ENCODE measurements at places on chromosomes 1 and 21. TPM values are rescaled to one million over a fixed set of nuclear protein-coding genes. Genes with fewer than 3 reads are reported as not detected.

DNA sequence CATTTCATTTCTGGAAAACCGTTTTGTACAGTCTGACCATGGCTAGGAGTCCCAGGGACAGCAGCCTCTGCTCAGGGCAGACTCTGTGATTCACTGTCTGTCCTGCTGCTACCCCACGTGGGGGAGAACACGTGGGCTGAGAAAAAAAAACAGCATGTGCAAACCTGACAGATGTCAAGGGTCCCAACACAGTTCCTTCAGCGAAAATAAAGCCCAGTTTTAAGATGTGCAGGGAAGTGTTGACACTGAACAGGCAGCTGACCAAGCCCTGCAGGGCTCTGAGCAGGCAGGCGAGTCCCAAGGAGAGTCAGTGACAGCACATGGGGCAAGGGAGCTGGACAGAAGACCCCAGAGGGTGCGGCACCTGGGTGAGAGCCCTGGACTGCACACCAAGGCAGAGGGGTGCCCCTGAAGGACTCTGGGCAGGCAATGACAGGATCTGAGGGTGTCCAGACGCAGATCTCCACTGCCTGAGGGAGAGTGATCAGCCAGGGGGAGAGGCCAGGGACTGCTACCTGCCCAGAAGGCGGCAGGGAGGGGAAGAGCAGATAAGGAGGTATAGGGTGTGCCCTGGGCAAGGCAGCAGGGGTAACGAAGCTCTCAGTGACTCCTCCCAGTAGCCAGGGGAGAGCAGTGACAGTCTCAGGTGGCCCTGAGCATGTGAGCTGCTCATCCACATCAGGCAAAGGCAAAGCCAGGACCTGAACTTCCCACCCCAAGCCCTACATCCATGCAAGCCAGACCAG lies 5.1 kb upstream of the SPATC1L start:
- no peak for DNase-seq
- peaks cover 14% of the 10 kb centered on the region for H3K4me1 ChIP-seq
- H3K27me3 ChIP-seq, result no peaks in the 10 kb centered on the region
- no peak overlapping the region for H3K4me3 ChIP-seq
- H3K27ac ChIP-seq, result no peak overlapping the region

DNA sequence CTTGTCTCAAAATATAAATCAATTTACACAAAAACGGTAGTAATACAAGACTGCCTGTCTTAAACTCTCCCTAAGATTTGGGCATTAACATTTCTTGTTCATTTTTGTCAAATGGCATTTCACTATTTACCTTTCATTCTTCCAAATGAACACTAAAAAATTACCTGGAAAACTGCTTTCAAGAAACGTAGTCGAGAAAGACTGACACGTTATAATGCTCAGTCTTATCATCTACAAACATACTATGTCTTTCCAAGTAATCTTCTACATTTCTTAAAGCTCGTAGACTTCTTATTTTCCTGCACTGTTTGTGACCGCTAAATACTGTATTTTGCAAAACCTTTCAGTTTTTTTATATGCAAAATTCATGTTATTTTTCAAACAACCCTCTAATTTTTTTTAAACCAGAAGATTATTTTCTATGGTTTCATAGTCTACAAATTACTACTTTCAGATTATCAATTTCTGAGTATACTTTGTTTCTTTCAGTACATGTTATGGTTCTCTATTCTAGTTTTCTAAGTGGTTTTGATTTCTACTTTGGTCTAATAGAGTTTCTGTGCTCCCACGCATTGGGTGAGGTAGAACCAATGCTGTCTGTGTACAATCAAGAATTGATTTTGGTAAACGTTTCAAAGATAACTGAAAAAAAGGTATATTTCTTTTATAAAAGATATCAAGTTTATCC lies 336.4 kb downstream of the SMYD3 start:
- no peaks in the 10 kb centered on the region for H3K27me3 ChIP-seq
- H3K4me3 ChIP-seq, result no peak overlapping the region
- no peaks in the 10 kb centered on the region for H3K36me3 ChIP-seq

DNA sequence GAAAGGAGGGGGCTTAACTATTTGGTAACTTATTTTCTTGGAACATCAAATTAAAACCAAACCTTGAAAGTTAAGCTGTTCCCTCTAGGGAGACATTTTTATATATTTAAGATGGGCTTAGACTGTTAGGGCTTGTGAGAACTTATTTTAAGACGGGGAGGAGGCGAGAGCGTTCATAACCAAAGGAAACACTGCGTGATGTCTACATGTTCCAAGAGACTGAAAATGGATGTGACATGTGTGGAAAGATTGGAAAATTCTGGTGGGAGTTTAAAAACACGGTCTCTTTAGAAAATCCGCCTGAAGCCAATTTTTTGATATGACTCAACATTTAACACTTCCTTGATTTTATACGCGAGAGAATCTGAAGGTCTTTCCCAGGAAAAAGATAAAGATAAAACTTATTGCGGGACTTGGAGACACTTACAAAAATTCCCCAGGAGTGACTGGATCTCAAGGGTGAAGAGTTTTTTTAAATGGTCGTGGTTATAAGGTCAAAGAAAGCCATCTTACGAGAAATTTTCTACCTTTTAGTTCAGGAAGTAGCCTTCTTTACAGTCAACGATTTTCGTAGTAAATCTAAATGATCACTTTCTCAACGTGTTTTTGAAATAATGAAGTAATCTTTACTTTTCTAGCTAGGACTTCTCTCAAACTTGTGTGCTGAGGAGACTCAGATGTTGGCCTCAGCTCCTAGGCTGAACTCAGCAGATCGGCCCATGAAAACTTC lies 828 bp downstream of the PNRC2 start:
- no peaks in the 10 kb centered on the region for H3K27me3 ChIP-seq
- H3K27ac ChIP-seq, result peak overlapping the region; percentile 100
- peak overlapping the region; percentile 97 for H3K4me3 ChIP-seq
- H3K36me3 ChIP-seq, result no peaks in the 10 kb centered on the region
- no peak for DNase-seq

DNA sequence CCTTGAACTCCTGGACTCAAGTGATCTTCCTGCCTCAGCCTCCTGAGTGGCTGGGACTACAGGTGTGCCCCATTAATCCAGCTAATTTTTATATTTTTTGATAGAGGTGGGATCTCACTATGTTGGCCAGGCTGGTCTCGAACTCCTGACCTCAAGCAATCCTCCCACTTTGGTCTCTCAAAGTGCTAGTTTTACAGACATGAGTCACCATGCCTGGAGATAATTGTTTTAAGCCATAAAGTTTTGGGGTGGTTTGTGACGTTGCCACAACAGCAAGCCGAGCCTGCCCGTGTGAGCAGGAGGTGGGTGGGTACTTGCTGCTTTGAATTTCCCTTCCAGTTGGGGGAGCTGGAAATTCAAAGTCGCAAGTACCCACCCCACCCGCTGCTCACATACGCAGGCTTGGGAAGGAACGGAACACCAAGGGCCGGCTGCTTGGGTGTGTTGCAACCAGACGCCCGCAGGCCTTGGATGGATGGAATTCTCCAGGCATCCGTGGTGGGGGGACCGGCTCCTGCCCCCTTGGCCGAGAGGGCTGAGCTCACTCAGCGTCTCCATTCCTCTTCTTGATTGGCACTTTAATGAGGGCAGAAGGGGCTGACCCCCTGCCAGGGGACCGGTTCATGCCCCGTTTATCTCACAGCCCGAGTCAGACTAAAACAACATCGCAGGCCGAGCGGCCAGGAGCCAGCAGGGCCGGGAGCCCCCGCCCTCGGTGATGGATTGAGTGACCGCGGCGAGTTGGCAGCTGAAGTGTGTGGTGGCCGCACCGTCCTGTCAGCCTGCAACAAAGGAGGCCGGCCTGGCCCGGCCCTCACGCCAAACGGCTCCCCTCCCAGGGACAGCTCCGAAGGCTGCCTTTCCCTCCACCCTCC lies 78.1 kb downstream of the DHRS3 start:
- no peaks in the 10 kb centered on the region for H3K27me3 ChIP-seq
- H3K27ac ChIP-seq, result no peak overlapping the region
- peak; percentile 74 for DNase-seq

DNA sequence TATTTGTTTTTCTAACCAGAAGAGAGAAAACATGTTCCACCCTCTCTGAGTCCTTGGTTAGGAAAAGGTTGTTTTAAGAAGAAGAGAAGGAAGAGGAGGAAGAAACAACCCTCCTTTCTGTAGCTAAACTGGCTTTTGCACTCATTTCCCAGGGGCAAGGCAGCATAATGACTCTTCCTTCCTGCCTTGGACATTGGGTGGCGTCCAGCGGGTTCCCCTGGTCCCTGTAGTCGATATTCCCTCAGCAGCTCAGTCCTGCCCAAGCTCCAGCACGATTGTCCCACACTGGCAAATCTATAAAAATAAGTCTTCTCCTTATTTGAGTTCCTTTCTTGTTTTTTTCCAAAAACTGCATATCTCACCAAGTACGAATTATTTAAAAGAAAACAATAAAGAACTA lies 81.2 kb downstream of the TEX35 start:
- no peaks in the 10 kb centered on the region for H3K36me3 ChIP-seq
- peak overlapping the region; percentile 74 for H3K27ac ChIP-seq
- no peak for DNase-seq

DNA sequence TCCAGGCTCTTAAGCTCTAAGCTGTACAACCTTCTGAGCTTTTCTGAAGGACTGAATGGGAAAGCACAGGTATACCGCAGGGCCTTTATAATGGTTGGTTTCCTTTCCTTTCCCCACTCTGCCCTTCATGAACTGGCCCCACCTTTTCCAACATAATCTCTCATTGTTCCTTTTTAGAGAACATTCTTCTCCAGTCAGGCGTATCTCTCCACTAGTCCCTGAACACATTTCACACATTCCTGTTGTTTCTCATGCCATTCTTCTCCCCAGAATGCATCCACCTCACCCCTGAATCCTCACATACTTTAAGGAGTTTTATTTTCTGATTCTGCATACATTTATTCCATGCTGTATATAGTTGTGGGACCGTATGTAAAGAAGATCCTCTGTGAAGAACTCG lies 41.3 kb downstream of the PGM1 start:
- peak; percentile 30 for DNase-seq
- H3K4me1 ChIP-seq, result peaks cover 14% of the 10 kb centered on the region
- no peak overlapping the region for H3K4me3 ChIP-seq

DNA sequence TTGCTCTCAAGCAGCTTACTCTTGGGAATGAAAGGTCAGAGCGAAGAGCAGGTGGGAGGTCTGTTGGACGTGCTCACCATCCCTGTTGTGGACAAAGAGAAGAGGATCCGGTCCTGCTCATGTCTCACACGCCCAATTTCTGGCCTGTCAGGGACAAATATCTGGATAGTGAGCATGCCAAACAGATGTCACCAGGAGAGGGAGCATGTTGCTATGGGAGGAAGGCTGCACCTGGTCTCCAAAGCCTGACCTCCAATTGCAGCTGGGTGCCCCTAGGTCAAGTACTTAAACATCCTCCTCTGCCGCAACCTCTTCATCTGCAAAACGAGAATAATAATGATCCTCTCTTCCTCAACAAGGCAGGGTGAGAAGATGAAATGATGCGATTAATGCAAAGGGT lies 53.4 kb downstream of the DMRTA2 start:
- no peak overlapping the region for H3K27ac ChIP-seq
- DNase-seq, result peak; percentile 37
- H3K36me3 ChIP-seq, result no peaks in the 10 kb centered on the region
- peaks cover 6% of the 10 kb centered on the region for H3K4me1 ChIP-seq
- no peak overlapping the region for H3K4me3 ChIP-seq
- peaks cover 38% of the 10 kb centered on the region for H3K27me3 ChIP-seq

- no peaks in the 10 kb centered on the region for H3K4me1 ChIP-seq
- no peak overlapping the region for H3K4me3 ChIP-seq
- DNase-seq, result no peak
Observed at GRCh38 chr21:35375115-35375514, 326.0 kb upstream of the RUNX1 start.

DNA sequence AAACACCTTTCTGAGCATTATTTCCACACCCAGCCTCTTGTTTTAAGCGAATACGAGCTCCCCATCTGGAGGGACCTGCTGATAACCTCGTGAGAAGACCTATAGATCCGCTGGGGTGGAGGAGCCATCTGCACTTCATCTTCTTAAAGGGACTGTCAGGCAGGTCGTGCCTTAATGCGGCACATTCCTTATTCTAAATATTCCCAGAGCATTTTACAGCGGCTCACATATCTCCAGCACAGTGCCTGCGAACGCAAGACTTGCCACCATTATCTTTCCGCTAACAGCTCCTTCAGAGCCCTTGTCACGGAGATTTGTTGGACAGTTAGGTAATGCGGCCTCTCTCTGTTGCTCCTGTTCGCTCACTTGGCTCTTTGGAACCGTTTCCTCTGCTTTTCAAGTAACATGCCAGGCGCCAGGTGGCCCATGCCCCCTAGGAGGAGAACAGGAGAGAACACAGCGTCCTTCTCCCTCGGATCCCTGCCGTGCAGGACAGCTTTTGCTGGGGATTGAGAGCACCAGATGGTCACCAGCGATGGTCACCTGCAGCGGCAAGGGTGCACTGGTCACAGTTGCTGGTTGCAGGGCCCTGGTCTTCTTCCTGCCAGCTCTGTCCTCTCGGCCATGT lies 162.4 kb downstream of the PGBD5 start:
- DNase-seq, result no peak
- H3K4me1 ChIP-seq, result no peaks in the 10 kb centered on the region
- no peaks in the 10 kb centered on the region for H3K27me3 ChIP-seq

GRCh38 chr1:167634435-167634834 lies 4.4 kb downstream of the RCSD1 start:
- H3K27me3 ChIP-seq, result peaks cover 70% of the 10 kb centered on the region
- no peak for DNase-seq
- peaks cover 19% of the 10 kb centered on the region for H3K4me1 ChIP-seq

GRCh38 chr1:219783605-219784235 lies 144.6 kb downstream of the SLC30A10 start:
- no peaks in the 10 kb centered on the region for H3K27me3 ChIP-seq
- H3K4me3 ChIP-seq, result no peak overlapping the region
- no peak for DNase-seq
- H3K27ac ChIP-seq, result no peak overlapping the region
- H3K4me1 ChIP-seq, result peaks cover 5% of the 10 kb centered on the region
- H3K36me3 ChIP-seq, result no peaks in the 10 kb centered on the region

DNA sequence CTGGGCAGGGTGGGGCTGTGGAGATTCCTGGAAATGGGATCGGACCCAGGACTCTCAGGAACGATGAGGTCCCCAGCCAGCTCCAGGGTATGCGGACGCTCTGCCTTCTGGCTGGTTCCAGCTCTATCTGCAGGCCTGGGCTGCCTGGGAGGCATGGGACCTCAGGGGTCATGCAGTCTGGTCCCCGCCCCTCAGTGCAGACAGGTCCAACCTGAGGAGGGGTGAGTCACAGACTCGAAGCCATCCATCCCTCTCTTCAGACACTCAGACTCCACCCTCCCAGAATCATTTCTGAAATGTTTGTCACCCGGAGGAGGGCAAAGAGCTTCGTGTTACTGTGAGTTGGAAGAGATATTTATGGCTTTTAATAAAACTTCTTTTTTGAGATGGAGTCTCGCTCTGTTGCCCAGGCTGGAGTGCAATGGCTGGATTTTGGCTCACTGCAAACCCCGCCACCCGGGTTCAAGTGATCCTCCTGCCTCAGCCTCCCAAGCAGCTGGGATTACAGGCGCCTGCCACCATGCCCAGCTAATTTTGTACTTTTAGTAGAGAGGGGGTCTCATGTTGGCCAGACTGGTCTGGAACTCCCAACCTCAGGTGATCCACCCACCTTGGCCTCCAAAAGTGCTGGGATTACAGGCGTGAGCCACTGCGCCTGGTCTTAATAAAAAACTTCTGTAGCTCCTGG lies 5.9 kb upstream of the MYOM3 start:
- no peak for DNase-seq
- no peaks in the 10 kb centered on the region for H3K36me3 ChIP-seq
- H3K4me1 ChIP-seq, result no peaks in the 10 kb centered on the region
- H3K27ac ChIP-seq, result no peak overlapping the region
- no peak overlapping the region for H3K4me3 ChIP-seq

GJB4 gene
- not detected for total RNA-seq

FAM3B gene
- total RNA-seq, result not detected

MARK1 gene
- total RNA-seq, result 12.1 TPM

SLAMF1 gene
- total RNA-seq, result not detected

HSD3B1 gene
- not detected for total RNA-seq

EDARADD gene
- total RNA-seq, result 1.7 TPM

Data from neural progenitor cell (in vitro differentiated cells).